ENCODE measurements at places on chromosomes 3 and 15.

- DNase-seq, result peak; percentile 23
Measured at GRCh38 chr3:128455786-128456748, 10.6 kb downstream of the DNAJB8 start.

GRCh38 chr3:188529228-188529627 is 375.3 kb downstream of the LPP start:
- peak; percentile 63 for DNase-seq

DNA sequence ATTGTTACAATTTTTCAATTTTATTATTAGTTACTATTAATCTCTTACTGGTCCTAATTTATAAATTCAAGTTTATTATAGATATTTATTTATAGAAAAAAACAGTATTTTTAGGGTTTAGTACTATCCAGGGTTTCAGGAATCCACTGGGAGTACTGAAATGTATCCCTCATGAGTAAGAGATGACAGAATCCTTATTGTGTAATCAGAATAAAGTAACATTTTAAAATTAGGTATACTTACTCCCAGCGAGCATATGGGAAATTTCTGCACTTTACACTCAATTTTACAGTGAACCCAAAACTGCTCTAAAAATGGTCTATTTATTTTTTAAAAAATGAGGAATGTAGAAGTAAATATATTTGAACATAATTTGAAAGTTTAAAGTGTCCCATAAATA is 202.7 kb downstream of the CGGBP1 start:
- peak; percentile 24 for DNase-seq

DNA sequence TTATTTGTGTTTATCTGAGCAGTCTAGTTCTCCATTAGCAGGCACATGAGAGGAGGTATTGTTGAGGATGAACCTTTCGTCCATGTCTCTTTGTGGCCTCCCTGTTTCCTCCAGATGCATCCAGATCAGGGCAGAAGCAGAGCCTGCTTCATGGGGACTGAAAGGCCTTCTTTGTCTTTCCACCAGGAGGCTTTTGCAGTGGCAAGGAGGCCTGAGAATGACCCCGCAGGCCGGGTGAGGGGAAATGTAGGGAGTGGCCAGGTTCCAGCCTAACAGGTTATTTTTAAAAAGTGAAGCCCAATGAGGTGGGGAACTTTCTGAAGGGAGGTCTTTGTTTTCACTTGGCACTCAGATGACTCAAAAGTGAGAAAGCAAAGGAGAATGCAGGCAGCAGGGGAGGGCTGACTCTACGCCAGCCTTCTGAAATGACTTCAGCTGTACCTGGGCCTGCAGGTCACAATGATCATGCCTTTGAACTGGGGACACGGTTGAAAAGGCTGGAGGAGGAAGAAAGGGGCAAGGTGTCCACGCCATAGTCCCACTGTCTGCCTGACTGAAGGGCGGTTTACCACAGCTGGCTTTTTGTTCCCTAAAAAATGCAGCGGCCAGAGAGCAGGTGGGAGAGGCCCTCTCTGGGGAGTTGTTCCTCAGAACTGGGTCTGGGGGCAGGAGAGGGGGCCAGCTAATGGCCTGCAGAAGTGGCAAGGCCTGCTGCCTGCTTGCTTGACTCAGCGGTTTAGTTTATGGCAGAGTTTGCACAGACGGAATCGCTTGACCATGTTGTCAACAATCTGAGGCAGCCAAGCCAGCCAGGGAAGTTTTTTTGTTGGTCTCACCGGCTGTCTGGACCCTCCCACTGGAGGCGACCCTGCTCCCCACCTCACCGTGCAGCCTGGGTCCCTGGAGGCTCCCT is 28.7 kb downstream of the CMTM7 start:
- DNase-seq, result peak; percentile 55

- peak; percentile 36 for DNase-seq
Measured at GRCh38 chr3:173920386-173920785, 522.8 kb downstream of the NLGN1 start.

GRCh38 chr3:31182661-31183060 is 288.2 kb upstream of the GADL1 start:
- no peak for DNase-seq

DNA sequence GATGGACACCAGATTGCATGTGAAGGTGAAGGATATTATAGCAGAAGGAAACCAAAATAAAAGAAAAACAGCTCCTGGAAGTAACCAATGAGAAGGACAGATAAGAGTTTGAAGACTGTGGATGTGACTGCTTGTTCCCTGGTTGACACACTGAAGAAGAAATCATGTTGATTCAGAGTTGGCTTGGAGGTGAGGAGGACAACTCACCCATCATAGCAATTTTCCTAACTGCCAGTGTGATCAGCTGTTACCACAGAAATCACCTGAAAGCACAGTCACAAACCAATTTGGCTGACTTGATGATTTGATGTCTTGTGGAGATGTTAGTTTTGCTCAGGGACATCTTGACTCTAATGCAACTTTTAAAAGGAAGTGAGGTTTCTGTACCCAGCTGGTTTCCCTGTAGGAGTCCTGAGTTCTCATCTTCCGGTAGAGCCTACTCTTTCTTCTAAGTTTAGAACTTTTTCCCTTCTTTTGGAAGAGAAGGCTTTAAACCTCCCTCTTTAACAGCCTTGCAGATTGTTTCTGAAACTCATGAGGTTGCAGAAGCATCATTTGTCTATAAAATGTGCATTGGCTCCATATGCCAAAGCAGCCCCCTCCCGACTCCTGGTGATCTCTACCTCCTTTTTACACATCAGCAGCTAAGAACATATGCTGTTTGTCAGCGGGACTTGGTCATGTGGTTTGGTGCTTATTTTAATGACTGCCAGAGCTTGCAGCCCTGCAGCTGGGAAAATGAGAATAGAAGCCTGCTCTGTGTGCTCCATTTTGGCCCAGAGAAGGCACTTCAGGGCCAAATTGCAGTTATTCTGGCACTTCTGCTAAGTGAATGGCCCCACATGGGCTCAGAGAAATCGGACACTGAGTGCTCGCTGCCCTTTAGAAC is 10.3 kb downstream of the ATG7 start:
- no peak for DNase-seq

- DNase-seq, result no peak
Measured at GRCh38 chr3:188000361-188000861, 153.5 kb upstream of the LPP start.

- no peak for DNase-seq
Measured at GRCh38 chr15:25051399-25052154, 96.8 kb downstream of the SNRPN start.

DNA sequence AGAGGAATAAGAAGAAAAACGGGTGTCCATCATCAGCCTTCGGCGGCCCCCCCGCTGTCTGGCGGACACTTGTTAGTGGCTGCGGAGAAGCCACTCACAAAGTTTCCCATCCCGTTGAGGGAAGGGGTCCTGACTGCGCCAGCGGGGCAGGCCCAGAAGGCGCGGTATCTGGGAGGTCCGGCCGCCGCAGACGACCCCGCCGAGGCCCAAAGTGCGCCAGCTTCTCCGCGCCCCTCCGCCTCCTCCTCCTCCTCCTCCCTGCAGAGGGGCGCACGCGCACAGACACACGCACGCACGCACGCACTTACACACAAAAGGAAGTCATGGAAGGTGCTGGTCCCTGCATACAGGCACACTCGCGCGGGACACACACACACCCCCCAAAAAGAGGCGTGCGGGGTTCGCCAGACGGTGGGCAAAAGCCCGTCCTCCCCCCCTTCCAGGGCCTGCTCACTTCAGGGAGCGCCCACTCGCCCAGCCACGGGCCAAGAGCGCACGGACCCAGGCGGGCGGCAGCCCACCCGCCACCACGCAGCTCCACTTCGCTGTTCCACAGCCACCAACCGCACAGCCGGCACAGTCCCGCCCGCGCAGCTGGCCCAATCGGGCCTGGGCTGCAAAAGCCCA is 18.0 kb downstream of the ZNF148 start:
- peak; percentile 25 for DNase-seq

DNA sequence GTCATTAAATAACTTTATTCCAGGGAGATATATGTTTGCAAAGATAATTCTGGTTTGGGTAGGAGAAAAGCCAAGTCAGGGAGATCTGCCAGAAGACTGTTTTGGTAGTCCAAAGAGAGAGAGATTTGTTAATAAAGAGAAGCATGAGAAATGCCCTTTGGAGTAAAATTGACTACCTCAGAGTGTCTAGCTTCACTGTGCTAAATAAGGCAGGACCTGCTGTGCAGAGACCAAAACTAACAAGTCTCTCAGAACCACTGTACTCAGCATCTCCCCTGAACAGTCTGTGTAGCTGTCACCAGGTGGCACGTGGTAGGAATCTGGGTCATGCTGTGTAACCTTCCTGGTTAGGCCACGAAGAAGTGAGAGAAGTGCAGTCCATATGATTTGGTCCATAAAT is 31.6 kb upstream of the SLC35G2 start:
- peak; percentile 33 for DNase-seq

DNA sequence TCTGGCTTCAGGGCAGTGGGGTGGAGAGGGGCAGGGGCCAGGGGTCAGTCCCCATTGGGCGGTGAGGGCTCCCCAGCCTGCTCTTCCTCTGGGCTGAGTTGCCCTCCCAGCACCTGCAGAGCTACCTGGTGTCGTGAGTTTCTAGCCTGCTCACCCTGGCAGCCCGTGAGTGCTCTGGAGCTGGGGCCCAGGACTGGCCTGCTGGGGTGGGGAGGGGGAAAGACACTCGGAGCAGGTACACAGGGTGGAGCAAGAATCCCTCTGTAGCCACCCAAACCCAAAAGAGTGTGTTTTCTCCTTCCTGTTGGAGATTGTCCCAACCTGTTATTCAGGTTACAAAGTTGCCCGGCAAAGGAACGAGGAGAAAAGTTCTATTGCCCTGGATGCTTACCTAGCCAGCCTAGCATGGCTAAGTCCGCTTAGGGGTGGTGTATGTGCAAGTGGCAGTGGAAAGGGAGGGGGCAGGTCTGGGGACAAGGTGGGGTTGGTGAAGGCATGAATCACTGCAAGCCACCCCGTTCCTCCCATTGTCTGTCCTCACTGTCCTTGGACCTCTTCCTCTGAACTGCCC is 8.9 kb downstream of the FAM3D start:
- no peak for DNase-seq

GRCh38 chr3:45417930-45418847 is 29.8 kb downstream of the LARS2 start:
- DNase-seq, result no peak

GRCh38 chr3:146334151-146334550 is 83.2 kb upstream of the PLSCR4 start:
- peak; percentile 42 for DNase-seq

DNA sequence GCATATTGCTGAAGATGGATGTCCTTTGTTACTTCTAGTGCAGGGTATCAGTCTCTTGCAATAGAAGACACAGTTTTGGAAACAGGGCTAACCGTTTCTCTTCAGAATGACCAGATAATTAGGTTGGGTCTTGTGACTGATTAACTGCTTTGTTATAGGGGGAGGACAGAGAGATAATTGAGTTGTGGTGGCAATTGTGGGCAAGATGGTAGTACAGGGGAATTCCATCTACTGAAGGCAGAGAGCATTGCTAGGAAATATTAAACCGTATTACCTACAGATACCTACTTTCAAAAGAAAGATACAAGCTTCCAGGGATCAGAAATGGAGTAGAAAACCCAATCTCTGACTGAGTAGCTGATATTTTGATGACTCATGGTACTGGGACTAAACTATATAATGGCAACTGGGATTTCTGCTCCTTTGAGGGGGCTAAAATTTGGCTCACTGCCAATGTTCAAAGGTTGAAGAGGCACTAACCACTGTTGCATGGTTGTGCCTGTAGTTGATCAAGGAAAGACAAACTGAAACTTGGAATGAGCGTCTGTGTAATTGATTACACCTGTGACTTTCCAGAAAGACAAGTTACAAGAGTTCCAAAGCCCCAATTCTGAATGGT is 4.2 kb downstream of the PRR23B start:
- no peak for DNase-seq

- DNase-seq, result peak; percentile 86
Measured at GRCh38 chr3:70999730-71000129, 583.8 kb downstream of the FOXP1 start.

- peak; percentile 62 for DNase-seq
Measured at GRCh38 chr15:38487378-38487777, 33.5 kb downstream of the FAM98B start.

GRCh38 chr15:88681610-88682221 is 42.9 kb downstream of the ISG20 start:
- no peak for DNase-seq

GRCh38 chr3:193530231-193531165 is 24.2 kb downstream of the ATP13A4 start:
- no peak for DNase-seq

GRCh38 chr15:49902685-49903501 is 216.1 kb downstream of the ATP8B4 start:
- DNase-seq, result peak; percentile 87

GRCh38 chr3:42651248-42652091 is 2.0 kb upstream of the ZBTB47 start:
- peak; percentile 88 for DNase-seq

DNA sequence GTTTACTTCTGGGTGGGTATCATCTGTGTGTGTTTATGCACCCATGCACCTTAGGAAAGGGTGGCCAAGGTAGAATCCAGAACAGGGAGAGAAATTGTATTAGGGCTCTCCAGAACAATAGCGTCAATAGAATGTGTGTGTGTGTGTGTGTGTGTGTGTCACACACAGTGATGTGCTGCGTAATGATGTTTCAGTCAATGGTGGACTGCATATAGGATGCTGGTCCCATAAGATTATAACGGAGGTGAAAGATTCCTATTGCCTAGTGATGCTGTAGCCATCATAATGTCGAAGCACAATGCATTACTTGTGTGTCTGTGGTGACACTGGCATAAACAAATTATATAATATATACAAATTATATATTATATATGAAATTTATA is 69.3 kb upstream of the PRR23C start:
- DNase-seq, result no peak

DNA sequence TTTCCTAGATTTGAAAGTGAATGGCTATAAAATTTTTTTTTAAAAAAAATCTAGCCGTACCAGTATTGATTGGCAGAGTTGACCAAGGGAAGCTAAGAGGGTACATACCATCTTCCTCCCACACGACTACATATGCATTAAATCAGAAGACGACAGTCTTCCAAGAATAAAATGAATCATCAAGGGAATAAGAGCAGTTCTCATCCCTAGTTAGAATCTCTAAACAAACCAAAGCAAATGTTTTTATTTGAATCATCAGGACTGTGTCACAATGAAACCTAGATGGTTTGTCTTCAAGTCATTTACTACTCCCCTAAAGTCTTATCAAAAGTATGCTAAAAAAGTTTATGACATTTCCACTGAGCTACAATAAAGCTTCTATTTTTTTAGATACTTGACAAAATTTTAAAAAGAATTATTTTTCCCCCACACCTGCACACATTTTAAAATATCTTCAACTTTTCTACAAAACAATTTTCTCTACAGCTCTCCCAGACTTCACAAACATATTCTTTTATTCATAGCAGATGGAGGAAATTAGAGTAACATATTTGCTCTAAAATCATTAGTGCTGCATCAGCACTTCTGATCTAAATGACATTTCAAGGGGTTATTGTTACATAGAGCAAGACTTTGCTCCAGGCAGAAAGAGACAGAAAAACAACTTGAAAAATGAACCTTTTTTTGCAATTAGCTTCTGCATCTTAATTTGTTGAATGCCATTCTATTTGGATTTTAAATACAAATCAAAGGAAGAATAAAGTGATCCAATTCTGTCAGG is 547.1 kb downstream of the FHIT start:
- DNase-seq, result peak; percentile 71

GRCh38 chr15:42157981-42158765 is 1.7 kb upstream of the PLA2G4F start:
- peak; percentile 65 for DNase-seq

GRCh38 chr3:132231633-132232032 is 85.6 kb upstream of the ACP3 start:
- peak; percentile 70 for DNase-seq

All from EH (cell line).